ENCODE measurements at places on chromosomes 11 and 22.

DNA sequence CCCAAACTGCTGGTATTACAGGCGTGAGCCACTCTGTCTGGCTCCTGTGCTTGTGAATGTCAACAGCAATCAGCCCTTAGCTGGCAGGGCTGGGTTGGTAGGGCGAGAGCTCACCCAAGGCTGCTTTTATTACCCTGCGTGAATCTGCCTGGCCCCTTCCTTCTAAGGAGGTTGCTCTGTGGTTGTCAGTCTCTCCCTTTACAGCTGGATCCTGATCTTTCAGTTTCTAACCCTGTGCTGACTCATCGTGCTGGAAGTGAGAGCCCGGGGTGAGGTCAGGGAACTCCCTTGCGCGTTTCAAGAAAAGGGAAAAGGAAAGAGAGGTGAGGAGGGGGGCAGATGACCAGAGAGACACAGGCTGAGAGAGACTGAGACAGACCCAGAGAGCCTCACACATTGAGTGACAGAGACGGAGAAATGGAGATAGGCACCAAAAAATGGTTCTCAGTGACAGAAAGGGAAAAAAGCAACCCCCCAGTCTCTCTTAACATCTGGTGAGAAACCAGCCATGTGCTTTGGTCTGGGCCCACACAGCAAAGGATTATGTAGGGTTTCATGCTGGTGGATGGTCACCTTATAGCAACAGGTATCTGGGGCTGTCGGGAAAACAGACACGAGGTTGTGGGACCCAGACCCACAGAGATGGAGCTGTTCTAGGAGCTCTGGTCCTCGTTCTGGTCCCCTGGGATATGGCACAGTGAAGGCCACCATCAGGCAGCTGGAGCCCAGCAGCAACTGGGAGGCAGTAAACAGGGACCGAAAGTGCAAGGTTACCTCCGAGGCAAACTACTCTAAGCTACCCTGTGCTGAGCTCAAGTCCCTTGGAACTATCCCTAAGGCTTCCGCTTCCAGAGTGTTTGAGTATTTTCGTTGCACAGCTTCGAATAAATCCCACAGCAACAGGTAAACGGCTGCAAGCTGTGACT is 2.5 kb downstream of the TCN2 start:
- peak; percentile 88 for DNase-seq

DNA sequence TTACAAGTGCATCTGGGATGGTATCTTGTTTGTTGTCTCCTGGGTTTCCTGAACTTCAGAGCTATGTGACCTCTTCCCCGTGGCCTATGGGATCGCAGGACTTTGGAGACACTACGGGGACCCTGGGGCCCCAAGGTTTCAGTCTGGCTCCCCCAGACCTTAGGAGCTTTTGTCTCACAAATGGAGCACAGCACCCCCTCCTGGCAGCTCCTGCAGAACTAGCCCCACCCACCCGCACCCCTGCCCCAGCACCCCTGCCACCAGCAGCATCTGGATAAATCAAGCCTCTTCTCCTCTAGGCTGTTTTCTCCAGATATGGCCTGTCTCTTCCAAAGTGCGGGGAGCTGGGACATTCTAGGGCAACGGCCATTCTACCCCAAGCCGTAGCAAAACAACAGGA is 10.4 kb downstream of the RCOR2 start:
- peak; percentile 33 for DNase-seq

GRCh38 chr11:820655-821511 is 2.2 kb downstream of the PNPLA2 start:
- peak; percentile 90 for DNase-seq

- DNase-seq, result no peak
Measured at GRCh38 chr11:27505781-27506180, 788 bp downstream of the LIN7C start.

- no peak for DNase-seq
Measured at GRCh38 chr11:130817330-130817944, 98.8 kb downstream of the SNX19 start.

DNA sequence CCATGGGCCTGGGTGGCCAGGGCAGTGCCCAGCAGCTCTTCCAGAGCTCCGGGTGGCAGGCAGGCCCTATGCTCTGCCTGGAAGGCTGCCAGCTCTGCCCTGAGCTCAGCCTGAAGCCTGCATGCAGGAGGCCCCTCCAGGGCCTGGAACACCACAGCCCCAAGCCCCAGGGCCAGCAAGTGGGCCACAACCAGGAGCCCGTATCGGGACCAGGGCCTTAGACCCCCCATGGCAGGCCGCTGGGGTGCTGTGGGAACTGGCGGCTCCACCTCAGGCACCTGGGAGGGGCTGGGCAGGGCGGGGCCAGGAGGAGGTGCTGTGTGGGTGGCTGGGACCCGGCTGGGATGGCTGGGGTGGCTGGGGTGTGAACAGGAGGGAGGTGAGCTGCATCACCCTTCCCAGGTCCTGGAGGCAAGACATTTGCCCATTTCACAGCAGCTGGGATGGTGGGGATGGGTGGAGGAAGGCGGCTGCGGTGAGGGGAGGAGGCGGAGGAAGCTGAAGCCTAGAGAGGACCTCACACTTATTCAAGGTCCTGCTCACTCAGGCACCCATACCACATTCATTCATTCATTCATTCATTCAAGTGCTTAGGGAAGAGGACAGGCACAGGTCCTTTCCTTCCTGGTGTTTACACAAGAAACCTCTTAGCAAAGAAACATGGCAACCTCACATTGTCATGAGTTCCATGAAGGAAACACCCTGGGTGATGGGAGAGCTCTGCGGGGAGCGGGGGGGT is at the start of gene KCNK7:
KCNK7 (minus strand) TSS at position 258 of the 739 bp plus-strand sequence; CDS start at position 230, 28 bp downstream.
- peak; percentile 21 for DNase-seq

DNA sequence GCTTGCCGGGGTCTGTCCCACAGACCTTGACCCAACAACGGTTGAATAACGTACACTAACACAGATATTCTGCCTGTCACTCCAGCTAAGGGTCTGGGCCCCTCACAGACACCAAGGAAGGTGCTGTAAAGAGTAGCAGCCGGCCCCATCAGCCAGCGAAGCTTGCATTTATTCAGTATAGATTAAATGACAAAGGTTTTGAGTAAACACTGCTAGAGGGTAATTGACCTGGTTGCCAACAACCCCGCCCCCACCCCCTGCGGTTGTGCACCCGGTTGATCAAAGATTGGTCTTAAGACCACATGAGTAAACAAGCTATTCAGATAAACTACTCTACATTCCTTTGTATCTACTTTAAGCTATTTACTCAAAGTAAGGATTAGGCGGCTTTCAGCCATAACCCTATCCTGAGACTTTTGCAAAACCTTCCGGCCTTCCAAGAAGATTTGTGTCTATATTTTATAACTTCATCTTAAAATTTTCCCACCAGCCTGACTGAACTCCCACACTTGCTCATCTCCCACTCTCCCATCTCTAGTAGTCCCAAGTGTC is 4.8 kb upstream of the CKAP5 start:
- DNase-seq, result no peak

GRCh38 chr11:119342362-119343130 is 1.9 kb upstream of the C1QTNF5 start:
- no peak for DNase-seq

DNA sequence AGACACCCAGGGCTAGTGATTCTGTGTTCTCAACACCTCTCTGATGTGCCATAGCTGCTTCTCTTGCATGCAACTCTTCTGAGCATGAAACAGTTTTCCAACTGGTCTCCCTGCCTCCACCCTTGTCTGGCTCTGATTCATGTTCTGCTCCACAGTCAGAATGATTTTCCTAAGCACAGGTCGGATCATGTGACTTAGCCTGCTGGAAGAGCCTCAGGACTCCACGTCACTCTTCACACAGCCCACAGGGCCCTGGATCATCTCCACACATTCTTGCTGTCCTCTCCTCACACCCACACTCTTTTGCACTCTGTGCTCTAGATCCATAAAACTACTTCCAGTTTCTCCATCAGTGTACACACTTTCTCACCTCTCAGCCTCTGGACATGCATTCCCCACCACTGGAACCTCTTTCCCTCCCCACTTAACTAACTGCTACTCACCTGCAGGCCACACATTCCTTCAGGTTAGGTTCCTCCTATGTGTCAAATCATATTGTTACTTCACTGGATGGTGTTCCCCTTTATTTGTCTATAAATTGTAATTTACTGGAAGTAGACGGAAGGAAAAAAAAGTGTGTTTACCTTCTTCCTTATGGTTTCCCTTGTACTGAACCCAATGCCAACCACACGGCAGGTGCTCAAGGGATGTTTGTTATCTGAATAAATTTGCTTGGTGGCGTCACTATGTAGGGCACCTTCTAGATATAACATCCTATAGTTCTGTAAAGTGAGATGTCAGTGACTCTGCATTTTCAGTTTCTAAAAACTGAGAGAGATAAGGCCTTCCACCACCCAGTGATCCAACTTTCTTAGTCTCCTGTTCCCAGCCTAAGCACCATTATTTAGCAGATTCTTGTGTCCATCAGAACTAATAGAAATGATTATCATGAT is 133.7 kb downstream of the ETS1 start:
- no peak for DNase-seq

DNA sequence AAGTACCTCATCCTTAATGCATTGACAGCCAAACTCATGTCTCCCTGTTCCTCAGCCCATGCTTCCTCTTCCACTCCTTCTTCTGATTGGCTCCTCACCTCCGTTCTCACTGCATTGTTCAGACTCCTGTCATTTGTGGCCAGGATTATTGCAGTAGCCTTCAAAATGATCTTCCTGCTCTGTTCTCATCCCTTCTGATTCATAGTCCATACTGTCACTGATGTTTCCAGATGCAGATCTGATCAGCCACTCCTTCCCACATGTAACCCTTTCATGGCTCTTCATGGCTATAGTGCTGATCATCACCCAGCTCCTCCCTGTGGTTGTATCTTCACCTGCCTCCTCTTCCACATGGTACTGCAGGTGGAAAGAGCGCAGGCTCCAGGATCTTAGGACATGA is 71.7 kb downstream of the DEPDC5 start:
- no peak for DNase-seq

DNA sequence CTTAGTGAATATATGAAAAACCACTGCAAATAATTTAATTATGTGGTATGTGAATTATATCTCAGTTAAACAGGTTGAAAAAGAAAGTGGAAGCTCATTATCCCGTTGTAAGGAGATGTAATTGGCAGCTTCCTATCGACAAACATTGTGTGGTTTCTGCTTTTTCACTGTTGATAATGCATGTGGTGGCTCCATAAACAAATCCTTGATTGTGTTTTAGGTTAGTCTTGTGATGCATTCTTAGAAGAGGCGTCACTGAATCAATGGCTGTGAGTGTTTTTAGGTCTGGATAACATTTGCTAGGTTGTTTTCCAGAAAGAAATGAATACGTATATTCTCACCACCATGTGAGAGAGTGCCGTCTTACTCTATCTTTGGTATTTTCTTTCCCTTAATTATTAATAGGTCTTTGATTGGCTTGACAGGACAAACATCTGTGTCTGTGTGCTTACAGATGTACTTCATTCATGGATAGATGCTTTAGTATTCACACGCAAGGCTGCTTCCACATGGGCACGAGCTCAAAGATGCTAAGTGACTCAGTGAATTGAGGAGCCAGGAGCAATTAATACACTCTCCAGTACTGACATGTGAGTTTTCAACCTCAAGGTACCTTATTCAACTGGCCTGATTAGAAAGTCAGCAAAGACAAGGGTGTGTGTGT is 166.7 kb downstream of the TBC1D22A start:
- DNase-seq, result no peak

DNA sequence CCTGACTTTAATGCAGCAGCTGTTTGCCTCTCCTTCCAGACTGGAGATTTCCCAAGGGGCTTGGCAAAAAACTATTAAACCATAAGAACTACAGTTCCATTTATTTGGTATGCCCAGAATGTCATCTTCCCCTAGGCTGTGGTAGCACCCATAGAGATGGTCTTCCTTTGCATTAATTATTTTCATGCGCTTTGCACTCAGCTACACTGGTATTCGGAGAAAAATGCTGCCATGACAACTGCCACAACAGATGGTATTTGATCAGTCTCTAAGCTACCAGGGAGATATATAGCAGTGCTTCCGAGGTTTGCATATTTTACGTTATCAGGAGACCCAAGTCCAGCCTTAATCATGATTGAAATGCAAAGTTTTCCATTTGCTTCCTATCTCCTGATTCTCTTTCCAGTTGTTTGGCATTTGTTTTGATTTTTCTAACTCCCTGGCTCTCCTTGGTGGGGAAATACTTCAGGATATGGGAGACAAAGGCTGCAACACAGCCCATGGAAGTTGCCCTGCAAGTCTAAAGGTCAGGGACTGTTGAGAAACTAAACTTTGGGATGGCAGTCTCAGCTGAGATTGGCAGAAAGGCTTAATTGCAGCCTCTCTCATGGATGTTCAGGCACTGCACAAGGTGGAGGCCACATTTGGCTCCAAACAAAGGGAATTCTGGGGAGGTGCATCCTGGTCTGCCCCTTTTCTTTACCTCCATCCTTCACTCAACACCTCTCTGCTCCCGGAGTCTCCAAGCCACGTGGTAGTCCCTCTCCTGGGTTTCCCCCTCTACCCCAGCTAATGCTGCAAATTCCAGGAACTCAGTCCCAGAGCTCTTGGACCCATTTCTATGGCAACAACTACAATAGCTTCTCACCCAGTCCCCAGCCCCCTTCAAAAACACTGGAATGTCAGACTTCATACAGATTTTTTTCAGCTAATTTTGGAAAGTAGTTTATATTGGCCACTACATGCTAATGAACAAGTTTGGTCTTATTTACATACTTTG is 151.8 kb downstream of the NAV2 start:
- no peak for DNase-seq

- no peak for DNase-seq
Measured at GRCh38 chr11:131917634-131918384, 547.4 kb downstream of the NTM start.

DNA sequence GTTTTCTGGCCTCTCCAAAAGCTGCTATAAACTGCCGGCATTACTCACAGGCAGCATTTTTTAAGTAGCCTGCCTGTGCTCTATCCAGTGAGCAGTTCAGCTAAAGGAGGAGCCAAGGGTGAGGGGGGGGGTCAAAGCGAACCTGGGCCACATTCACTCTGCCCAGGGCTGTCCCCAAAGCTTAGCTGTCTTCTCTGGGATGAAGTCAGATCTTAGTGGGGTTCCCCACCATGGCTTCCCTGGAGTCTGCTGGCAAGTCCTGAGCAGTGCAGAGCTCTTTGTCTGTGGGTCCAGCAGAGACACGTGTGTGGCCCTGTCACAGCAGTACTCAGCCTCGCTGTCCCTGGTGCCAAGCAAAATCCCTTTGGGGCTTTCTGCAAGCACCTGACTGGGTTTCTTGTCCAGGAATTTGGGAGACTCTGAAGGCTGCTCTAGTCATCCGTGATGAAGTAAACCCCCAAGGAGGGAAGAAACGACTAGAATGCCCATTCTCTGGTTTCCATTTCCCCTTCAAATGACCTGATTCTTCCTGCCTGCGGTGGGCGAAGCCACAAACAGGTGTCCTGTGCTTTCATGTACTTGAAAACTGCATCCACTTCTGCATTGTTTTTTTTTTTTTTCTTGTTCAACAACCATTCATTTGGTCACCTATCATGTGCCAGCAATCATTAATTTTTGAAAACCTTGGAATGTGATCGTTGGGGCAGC is 2.6 kb downstream of the KCNJ5 start:
- DNase-seq, result no peak

GRCh38 chr22:33919391-33920196 is 682 bp downstream of the LARGE1 start:
- DNase-seq, result peak; percentile 22

GRCh38 chr11:18384157-18384641 is 10.2 kb upstream of the LDHA start:
- peak; percentile 69 for DNase-seq
